ENCODE measurements at places on chromosomes 4 and X. TPM values are rescaled to one million over a fixed set of nuclear protein-coding genes. Genes with fewer than 3 reads are reported as not detected.

The ENOPH1 gene
- total RNA-seq, result 58.7 TPM

The RAI2 gene
- total RNA-seq, result 11.4 TPM

The HGFAC gene
- total RNA-seq, result 18.9 TPM

The DMRTC1B gene
- 23.9 TPM for total RNA-seq

The NDP gene
- 20.8 TPM for total RNA-seq

The PRKG2 gene
- total RNA-seq, result 4.3 TPM

The GUCY1A1 gene
- 45.8 TPM for total RNA-seq

The NCAPG gene
- 1.4 TPM for total RNA-seq

The MAGEC2 gene
- total RNA-seq, result not detected

The MAGEB3 gene
- not detected for total RNA-seq

The IL21 gene
- total RNA-seq, result not detected

The ZMAT1 gene
- total RNA-seq, result 24.6 TPM

The TMEM129 gene
- 36.9 TPM for total RNA-seq

The SPANXA1 gene
- total RNA-seq, result not detected

The ZNF718 gene
- 10.7 TPM for total RNA-seq

The SPANXN3 gene
- not detected for total RNA-seq

The GRK4 gene
- total RNA-seq, result 26.2 TPM

The C4orf51 gene
- total RNA-seq, result not detected

The FAAH2 gene
- 3.6 TPM for total RNA-seq

The FMR1NB gene
- total RNA-seq, result not detected

The CCDC120 gene
- 5.3 TPM for total RNA-seq

The AMBN gene
- total RNA-seq, result not detected

The SLITRK2 gene
- 29.5 TPM for total RNA-seq

The CD38 gene
- total RNA-seq, result 10.2 TPM

The MGAT4D gene
- total RNA-seq, result not detected

The PHOX2B gene
- not detected for total RNA-seq

The ZNF711 gene
- total RNA-seq, result 21.1 TPM

The ZNF157 gene
- total RNA-seq, result 3.2 TPM

The SMIM31 gene
- not detected for total RNA-seq

The UCP1 gene
- total RNA-seq, result not detected

The RTL9 gene
- 0.83 TPM for total RNA-seq

The KLHL5 gene
- 58.9 TPM for total RNA-seq

The DGKK gene
- total RNA-seq, result 0.10 TPM

The MAGEC3 gene
- 2.8 TPM for total RNA-seq

The HSD17B11 gene
- total RNA-seq, result 22.4 TPM

The DGAT2L6 gene
- total RNA-seq, result not detected

The PARM1 gene
- total RNA-seq, result 38.2 TPM

The TLR10 gene
- total RNA-seq, result 1.9 TPM

The TCEAL7 gene
- 118 TPM for total RNA-seq

The MED14 gene
- total RNA-seq, result 42.1 TPM

The KCND1 gene
- total RNA-seq, result 4.7 TPM

The MAGEA12 gene
- not detected for total RNA-seq

The USP26 gene
- not detected for total RNA-seq

The NAP1L2 gene
- 121 TPM for total RNA-seq

Measured in dorsolateral prefrontal cortex (tissue), 122 donors.